ENCODE measurements at places on chromosomes 12 and 14. TPM values are rescaled to one million over a fixed set of nuclear protein-coding genes. Genes with fewer than 3 reads are reported as not detected.

GRCh38 chr12:54019924-54020590, 8.2 kb upstream of the HOXC6 start:
- no peak for DNase-seq

GRCh38 chr12:61574339-61574738, 685.9 kb upstream of the USP15 start:
- no peak for DNase-seq

- DNase-seq = no peak
These were observed 411.0 kb upstream of the SOX5 start for GRCh38 chr12:24360461-24360860.

Gene MGP
- total RNA-seq = 215 TPM

- no peak for DNase-seq
These were observed at the start of gene HPD for GRCh38 chr12:121858662-121859572. HPD (minus strand) TSS chr12:121858859; CDS start chr12:121858823, 36 bp downstream.

- DNase-seq = no peak
These were observed 33.9 kb upstream of the ALDH2 start for GRCh38 chr12:111732786-111733185.

DNA sequence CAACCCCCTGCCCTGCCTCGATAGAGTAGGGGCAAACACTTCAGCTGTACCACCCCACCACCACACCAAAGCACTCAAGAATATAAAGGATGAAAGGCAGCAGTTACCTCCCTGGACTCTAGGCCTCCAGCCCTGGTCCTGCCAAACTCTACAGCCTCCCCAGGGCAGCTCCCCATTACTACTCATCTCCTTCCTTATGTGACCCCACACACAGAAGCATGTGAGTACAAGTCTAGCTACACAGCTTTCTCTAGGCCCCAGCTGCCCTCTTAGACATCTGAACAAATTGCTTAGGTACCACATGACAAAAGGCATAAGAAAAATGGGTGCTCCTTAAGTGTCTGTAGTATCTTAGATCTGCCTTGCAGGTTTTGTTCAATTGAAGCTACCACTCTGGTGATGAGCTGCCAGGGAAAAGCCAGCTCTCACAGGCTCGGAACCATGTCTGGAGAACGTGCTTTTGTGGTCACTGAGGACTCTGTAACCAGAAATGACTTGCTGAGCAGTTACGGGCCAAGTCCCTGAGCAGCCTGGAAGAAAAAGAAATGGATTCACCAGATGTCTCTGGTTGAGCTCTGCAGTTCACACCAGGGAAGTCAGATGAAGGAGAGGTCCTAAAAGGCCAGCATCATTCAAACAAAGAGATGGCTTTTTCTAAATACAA, 32.8 kb downstream of the FMNL3 start:
- no peak for DNase-seq

Gene TMEM253
- total RNA-seq = 1.1 TPM

GRCh38 chr12:58988643-58989344, 68.5 kb upstream of the LRIG3 start:
- no peak for DNase-seq

GRCh38 chr12:112418273-112418607, 507 bp upstream of the PTPN11 start:
- DNase-seq = no peak

GRCh38 chr12:45893240-45893639, 97.1 kb downstream of the SCAF11 start:
- no peak for DNase-seq

DNA sequence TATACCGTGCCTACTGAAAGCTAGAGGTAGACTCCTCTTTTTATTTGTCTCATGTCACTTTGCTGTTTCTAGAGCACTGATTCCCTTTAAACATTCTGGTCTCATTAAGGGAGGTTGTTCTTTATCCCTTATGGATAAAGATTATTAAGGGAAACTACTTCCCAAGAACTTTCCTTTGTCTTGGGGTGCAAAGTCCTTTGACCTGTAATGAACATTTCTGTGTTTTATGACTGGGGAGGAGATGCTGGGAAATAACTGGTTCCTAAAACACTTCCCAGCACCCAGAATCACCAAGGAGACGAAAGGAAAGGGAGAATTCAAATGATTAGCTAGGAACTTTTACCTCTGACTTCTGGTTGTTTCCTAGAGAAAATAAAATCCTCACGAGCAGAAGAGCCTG, 63.2 kb upstream of the ACTN1 start:
- no peak for DNase-seq

- no peak for DNase-seq
These were observed 230.3 kb downstream of the DAD1 start for GRCh38 chr14:22358726-22359125.
